CD8-positive, alpha-beta memory T cell (primary cell): ENCODE measurements at places on chromosomes 4 and X. TPM values are rescaled to one million over a fixed set of nuclear protein-coding genes. Genes with fewer than 3 reads are reported as not detected.

DNA sequence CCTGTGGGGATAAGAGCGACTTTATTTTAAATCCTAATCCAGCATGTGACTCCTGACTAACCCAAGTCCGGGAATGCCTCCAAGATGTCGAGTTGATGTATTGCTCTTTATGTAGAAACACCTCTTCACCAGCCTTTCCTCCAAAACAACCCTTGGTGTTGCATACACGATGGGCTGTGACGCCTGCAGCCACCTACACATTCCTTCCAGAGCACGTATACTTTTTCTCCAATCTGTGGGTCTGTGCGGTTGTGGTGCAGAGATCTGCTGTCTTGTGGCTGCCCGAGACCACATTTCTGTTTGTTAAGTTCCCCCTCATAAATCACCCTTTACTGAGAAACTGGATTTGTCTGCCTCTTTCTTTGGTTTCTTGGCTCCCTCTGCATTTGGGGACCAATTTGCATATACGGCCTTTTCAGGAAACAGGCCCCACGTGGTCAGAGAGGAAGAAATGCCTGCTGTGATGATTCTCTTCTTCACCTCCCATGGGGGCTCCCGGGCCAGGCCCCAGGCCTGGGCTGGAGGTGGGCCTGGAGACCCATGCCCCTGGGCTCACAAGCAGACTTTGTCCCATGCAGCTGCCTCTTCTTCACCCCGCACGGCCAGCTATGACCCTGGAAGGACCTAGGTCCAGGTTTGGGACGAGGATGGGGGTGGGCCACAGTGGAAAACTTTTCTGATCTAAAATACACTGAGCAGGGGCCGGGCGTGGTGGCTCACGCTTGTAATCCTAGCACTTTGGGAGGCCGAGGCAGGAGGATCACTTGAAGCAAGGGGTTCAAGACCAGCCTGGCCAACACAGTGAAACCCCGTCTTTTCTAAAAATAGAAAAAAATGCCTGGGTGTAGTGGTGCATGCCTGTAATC lies 21.4 kb upstream of the AFAP1 start:
- no peak overlapping the region for H3K4me3 ChIP-seq
- peaks cover 35% of the 10 kb centered on the region for H3K4me1 ChIP-seq
- DNase-seq = peak; percentile 41
- H3K36me3 ChIP-seq = no peaks in the 10 kb centered on the region
- no peaks in the 10 kb centered on the region for H3K27me3 ChIP-seq

DNA sequence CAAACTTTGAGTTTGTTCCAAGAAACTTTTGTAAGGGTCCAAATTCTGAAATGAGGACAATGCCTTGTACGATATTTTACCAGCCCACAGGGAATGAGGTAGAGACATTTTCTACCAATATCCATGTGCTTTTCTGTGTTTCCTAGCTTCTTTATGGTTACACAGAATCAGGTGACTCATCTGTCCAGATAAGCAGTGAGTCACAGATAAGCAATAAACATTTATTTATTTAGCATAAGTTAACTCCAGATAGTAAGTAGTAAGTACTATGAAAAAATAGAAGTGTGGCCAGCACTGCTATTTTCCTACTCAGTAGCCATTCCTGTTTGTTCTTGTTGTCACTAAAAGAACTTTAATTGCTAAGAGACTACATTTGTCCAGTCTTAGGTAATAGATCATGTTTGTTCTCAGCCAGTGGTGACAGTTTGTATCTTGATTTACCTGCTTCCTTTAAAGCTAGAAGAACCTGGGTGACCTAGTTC lies 7.4 kb downstream of the AFF1 start:
- peaks cover 49% of the 10 kb centered on the region for H3K4me1 ChIP-seq
- H3K27ac ChIP-seq = peak overlapping the region; percentile 17

- H3K36me3 ChIP-seq = no peaks in the 10 kb centered on the region
- no peak overlapping the region for H3K27ac ChIP-seq
- no peak overlapping the region for H3K4me3 ChIP-seq
- no peak for DNase-seq
- H3K4me1 ChIP-seq = no peaks in the 10 kb centered on the region
- H3K27me3 ChIP-seq = no peaks in the 10 kb centered on the region
Observed at GRCh38 chrX:11998944-11999343, 139.3 kb upstream of the FRMPD4 start.

DNA sequence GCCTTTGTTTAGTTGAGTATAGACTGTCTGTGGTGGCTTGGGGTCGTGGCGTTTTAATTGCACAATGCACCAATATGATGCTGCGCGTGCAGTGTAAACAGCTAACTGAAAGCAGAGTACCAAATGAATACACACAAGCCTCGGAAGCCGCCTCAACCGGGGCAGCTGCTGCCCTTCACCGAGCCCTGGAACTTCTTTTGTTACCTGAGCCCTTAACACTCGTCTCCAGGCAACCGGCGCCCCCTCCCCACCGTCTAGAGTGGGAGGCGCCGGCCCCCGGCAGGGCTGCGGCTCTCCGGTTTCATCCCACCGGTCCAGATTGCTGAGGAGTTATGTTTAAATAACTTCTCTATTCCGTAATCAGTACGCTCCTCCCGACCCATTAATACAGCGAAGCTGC lies 173.2 kb upstream of the TBL1X start:
- DNase-seq = no peak
- no peaks in the 10 kb centered on the region for H3K27me3 ChIP-seq
- no peaks in the 10 kb centered on the region for H3K4me1 ChIP-seq
- no peak overlapping the region for H3K27ac ChIP-seq

DNA sequence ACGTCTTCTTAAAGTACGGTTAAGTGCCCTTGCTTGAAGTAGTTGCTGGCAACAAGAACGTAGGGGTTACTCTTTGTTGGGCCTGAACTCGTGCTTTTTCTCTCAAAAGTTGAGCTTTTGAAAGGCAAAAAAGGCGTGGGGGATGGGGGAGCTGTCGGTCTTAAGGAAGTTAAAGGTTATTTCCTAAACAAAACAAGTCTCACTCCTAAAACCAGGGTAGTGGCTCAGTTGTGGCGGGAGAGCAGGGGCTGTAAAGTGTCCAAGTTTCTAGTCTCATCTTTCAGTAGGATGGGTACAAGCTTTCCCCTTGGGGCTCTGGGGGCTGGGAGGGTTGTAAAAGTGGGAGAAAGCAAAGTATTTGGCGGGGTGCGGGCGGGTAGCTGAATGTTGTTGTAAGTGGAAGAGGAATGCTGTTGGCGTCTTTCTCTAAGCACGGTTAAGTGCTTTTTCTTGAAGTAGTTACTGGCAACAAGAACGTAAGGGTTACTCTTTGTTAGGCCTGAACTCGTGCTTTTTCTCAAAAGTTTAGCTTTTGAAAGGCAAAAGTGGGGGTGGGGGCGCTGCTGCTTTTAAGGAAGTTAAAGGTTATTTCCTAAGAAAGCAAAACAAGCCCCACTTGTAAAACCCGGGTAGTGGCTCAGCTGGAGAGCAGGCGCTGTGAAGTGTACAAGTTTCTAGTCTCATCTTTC lies 904 bp upstream of the WDR1 start:
- H3K4me3 ChIP-seq = peak overlapping the region; percentile 73
- peaks cover 31% of the 10 kb centered on the region for H3K36me3 ChIP-seq
- peak overlapping the region; percentile 90 for H3K27ac ChIP-seq
- peaks cover 77% of the 10 kb centered on the region for H3K4me1 ChIP-seq
- no peak for DNase-seq

GRCh38 chrX:45196701-45197100 lies 4.0 kb downstream of the DIPK2B start:
- no peak for DNase-seq
- H3K4me1 ChIP-seq = no peaks in the 10 kb centered on the region
- no peaks in the 10 kb centered on the region for H3K36me3 ChIP-seq
- H3K27me3 ChIP-seq = no peaks in the 10 kb centered on the region
- H3K27ac ChIP-seq = no peak overlapping the region

GRCh38 chr4:165301833-165302232 lies 25.6 kb upstream of the MSMO1 start:
- peaks cover 13% of the 10 kb centered on the region for H3K4me1 ChIP-seq
- no peaks in the 10 kb centered on the region for H3K36me3 ChIP-seq
- peak overlapping the region; percentile 6 for H3K4me3 ChIP-seq
- DNase-seq = peak; percentile 19
- H3K27me3 ChIP-seq = no peaks in the 10 kb centered on the region

DNA sequence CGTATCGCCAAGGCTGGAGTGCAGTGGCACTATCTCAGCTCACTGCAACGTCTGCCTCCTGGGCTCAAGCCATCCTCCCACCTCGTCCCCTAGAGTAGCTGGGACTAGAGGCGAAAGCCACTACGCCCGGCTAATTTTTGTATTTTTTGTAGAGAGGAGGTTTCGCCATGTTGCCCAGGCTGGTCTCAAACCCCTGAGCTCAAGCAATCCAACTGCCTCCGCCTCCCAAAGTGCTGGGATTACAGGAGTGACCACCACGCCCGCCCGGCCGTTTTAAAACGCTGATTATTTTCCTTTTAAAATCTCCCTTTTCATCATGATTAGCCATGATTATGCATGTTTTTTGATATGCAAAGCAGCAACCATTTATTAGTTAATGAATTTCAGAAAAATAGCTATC lies 2.2 kb downstream of the N4BP2 start:
- H3K27me3 ChIP-seq = no peaks in the 10 kb centered on the region
- H3K4me3 ChIP-seq = no peak overlapping the region
- no peaks in the 10 kb centered on the region for H3K36me3 ChIP-seq
- H3K27ac ChIP-seq = peak overlapping the region; percentile 81
- no peak for DNase-seq
- peaks cover 21% of the 10 kb centered on the region for H3K4me1 ChIP-seq

DNA sequence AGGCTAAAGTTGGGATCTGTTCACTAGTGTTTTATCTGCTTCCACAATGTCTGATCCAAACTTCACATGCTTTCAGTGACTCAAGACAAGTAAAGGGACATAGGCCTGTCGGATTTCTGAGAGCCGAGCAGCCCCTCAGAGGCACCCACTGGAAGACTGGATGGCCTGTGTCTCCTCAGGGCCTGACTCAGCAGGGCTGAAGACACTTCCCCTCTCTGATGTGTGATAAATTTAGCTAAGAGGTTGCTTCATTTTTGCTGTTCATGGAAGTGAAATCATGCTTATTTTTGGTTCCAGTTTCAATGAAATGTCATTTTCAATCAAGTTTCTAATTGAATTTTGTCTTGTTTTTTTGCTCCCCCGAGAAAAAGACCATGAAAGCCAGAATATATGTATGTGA lies 93.7 kb downstream of the MXRA5 start:
- H3K4me1 ChIP-seq = no peaks in the 10 kb centered on the region
- DNase-seq = no peak
- H3K27ac ChIP-seq = no peak overlapping the region
- no peak overlapping the region for H3K4me3 ChIP-seq
- no peaks in the 10 kb centered on the region for H3K36me3 ChIP-seq

GRCh38 chr4:125729171-125729570 lies 414.4 kb downstream of the FAT4 start:
- DNase-seq = no peak
- H3K27ac ChIP-seq = no peak overlapping the region
- no peaks in the 10 kb centered on the region for H3K36me3 ChIP-seq

- no peaks in the 10 kb centered on the region for H3K4me1 ChIP-seq
- H3K27ac ChIP-seq = no peak overlapping the region
- no peaks in the 10 kb centered on the region for H3K27me3 ChIP-seq
Observed at GRCh38 chrX:100995469-100995868, 26.0 kb downstream of the ARL13A start.

DNA sequence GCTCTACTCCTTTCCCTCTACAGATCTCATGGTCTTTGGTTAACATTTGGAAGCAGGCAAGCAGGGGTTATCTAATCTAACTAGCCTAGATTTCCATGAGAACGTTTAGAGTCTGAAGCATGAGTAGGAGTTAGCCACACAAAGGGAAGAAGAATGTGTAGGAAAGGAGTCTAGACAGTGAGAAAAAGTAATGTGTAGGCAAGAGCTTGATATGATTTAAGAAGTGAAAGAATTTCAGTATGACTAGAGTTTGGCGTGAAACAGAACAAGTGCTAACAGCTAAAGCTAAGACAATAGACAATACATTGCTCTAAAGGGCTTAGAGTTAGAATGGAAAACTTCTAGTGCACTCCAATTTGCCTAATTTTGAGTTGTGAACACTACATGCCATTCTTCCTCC lies 10.8 kb downstream of the CXCL8 start:
- DNase-seq = no peak
- no peak overlapping the region for H3K4me3 ChIP-seq
- no peaks in the 10 kb centered on the region for H3K4me1 ChIP-seq
- H3K36me3 ChIP-seq = no peaks in the 10 kb centered on the region

DNA sequence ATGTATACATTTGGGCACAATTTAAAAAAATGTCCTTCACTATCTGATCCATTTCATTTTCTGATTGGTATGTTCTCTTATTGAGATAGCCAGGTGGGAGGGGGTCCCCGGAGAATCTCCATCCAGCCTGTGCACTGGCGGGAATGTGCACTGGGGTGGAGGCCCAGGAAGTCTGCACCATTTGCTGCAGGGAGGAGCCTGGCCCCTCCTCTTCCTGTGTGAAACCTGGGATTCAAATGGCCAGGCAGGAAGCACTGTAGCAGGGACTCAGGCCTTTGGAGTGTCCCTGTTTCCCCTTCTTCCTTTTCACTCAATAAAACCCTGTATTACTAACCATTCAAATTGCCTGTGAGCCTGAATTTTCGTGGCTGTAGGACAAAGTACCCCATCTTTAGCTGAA lies 44.3 kb downstream of the GPRIN3 start:
- no peaks in the 10 kb centered on the region for H3K27me3 ChIP-seq
- no peaks in the 10 kb centered on the region for H3K36me3 ChIP-seq
- peaks cover 39% of the 10 kb centered on the region for H3K4me1 ChIP-seq
- DNase-seq = no peak
- no peak overlapping the region for H3K27ac ChIP-seq

DNA sequence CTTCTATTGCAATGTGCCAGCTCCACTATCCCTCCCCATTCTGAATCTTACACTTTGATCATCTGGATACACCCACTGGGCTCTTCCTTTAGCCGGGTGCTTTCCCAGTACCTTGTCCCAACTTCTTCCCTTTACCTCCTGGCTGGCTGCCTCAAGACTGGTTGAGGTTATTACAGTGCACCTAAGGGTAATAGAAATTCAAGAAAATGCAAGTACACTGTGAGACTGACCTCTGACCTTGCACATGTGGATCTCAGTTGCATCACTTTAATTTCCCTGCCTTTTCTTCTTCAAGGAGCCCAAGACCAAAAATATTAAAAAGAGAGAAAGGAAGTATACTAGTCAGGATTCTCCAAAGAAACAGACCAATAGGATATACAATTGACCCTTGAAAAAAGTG lies 53.9 kb upstream of the NOCT start:
- no peaks in the 10 kb centered on the region for H3K27me3 ChIP-seq
- H3K27ac ChIP-seq = no peak overlapping the region
- no peaks in the 10 kb centered on the region for H3K36me3 ChIP-seq
- no peaks in the 10 kb centered on the region for H3K4me1 ChIP-seq
- H3K4me3 ChIP-seq = no peak overlapping the region

GRCh38 chr4:89214308-89214707 lies 93.3 kb downstream of the GPRIN3 start:
- no peak overlapping the region for H3K27ac ChIP-seq
- H3K36me3 ChIP-seq = no peaks in the 10 kb centered on the region
- no peak for DNase-seq
- H3K4me3 ChIP-seq = no peak overlapping the region
- no peaks in the 10 kb centered on the region for H3K4me1 ChIP-seq

GRCh38 chrX:34146906-34147305 lies 14.8 kb upstream of the FAM47A start:
- no peak overlapping the region for H3K4me3 ChIP-seq
- no peaks in the 10 kb centered on the region for H3K27me3 ChIP-seq
- H3K36me3 ChIP-seq = no peaks in the 10 kb centered on the region
- DNase-seq = no peak

Gene AKAP4
- total RNA-seq = not detected

Gene GLOD5
- total RNA-seq = not detected

Gene HSFX4
- not detected for total RNA-seq

Gene TASL
- 1.5 TPM for total RNA-seq

Gene PABPC1L2A
- total RNA-seq = not detected

Gene DCUN1D4
- total RNA-seq = 24.6 TPM

Gene CABS1
- total RNA-seq = not detected

Gene MAGEA2
- not detected for total RNA-seq

Gene UBQLN2
- total RNA-seq = 29.3 TPM

Gene KIT
- total RNA-seq = 0.39 TPM

Gene UGT2B10
- not detected for total RNA-seq

Gene CENPI
- 15.5 TPM for total RNA-seq

Gene F8
- 11.9 TPM for total RNA-seq

Gene EREG
- not detected for total RNA-seq
